ENCODE measurements at places on chromosomes 1 and 21.

- DNase-seq, result peak; percentile 13
Measured at GRCh38 chr1:104648269-104648691, 898.6 kb downstream of the AMY1C start.

DNA sequence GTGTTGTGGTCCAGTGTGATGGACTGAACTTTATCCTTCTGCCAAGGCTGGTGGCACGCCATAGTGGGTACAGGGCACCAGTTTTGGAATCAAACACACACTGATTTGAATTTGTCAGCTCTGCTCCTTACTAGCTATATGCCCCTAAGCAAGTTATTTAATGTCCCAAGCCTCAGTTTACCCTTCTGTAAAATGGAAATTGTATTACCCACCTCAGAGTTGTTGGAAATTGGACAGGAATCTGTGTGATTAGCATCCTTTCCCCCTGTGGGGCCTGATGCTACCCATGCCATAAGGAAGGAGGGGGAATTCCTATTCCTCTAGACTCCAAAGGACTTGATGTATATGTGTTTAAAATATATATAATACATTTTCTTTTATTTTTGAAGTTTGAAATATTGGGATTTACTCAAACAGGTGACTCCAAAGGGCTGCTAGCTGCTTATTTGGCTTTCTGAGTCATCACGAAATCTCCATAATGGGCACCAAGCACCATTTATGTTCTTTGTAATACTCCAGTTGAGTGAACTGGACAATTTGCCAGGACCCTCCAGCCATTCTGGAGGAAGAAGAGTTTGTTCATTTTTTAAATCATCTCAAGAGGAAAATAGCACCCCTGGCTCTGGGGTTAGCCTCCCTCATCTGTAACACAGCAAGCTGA lies 224.5 kb upstream of the TMEM51 start:
- no peak for DNase-seq

DNA sequence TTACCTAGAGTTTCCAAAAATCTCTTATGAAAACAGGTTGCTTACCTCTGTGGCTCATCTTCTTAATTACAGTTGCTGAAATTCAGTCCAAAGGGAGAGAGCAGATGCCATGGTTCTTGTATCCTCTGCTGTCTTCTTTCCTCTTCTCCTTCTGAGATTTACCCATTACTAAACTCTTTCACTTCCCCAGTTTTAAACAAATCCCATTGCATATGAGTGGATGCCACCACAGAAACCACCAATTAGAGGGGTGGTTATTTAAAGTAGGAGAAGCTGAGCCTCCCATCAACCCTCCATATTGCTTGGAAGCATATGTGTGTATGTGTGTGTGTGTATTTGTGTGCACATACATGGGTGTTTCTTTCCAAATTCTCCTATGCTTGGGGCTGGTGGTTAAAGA lies 128.5 kb upstream of the KCNK1 start:
- DNase-seq, result no peak

DNA sequence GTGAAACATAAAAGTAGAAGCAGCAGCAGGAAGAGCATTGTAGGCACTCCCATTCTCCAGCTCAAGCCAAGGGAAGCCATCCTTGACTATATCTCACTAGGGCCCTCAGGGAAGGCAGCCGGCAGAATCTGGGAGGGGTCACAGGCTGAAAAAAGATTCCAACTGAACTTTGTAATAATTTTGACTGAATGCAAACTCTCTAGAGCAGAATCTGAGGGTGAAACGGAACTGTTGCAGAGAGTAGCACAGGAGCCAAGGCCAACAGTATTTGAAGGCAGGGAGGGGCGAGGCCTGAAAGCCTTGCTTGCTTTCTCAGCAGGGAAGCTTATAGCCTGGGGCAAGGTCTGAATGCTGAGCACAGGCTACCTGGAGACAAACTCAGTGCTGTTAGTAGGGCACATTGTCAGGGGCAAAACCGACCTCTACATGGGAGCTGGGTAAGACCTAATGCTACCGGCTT lies 180.6 kb downstream of the COL24A1 start:
- DNase-seq, result no peak

DNA sequence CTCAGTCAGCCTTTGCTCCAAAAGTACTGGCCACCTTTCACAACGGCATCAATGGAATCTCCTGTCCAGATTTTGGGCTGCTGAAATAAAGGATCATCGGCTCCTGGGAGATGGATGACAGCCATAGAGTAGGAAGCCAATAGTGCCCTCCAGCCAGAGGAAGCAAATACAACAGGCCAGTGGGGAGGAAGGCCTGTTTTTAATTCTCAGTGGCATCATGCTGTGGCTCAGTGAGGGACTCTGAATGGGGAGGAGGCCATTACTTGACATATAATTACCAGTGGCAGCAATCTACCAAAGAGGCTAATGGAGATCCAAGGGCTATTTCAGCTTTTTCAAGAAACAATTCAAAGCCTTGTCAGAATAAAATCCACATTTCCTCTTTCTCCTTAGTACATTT lies 26.7 kb downstream of the COLGALT2 start:
- no peak for DNase-seq

- DNase-seq, result peak; percentile 58
Measured at GRCh38 chr1:172322219-172323061, 98.0 kb upstream of the C1orf105 start.

DNA sequence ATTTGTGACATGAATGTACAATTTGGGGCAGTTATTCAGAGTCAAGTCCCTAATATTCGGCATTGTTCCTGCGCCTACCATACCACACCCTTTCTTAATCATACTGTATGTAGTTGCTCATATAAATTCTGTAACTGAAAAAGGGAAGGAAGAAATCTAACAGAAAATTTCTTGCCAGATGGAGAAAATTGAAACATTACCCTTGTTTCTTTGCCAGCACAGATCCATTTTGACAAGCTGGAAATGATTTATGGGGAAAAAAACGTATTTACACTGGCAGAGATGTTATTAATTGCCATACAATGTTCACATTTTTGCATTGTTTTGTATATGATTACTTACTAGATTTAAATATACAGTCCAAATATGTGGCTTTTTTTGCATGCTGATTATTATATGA lies 363.8 kb upstream of the PKN2 start:
- no peak for DNase-seq

- peak; percentile 86 for DNase-seq
Measured at GRCh38 chr1:31576201-31576669, at the start of gene TINAGL1. TSS of gene TINAGL1 (plus strand) at chr1:31576515. CDS start at chr1:31577149, 634 bp downstream.

DNA sequence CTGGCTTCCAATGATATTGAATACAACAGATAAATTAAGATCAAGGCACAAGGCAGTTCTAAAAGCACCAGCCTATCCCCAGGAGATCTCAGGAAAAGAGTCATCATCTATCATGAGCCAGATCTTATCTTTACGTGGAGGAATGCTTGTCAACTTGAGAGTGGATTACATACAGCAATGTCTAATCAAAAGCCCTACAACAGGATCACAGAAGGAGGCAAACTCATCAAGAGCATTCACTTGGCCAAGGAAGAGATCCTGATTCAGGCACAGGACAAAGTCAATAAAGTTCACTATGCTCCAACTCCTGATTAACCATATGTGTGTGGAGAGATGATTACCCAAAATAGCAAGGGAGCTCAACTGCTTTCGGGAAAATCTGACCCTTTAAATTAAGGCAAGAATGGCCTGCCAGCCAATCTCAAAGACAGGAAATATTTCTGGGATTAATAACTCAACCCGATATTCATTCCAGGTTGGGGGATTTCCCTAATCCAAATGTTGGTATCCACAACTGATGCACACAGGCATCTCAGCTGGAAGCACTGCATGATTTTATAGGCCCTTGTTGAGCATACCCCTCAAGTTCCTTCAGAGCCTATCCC lies 33.7 kb downstream of the TBX15 start:
- DNase-seq, result no peak

GRCh38 chr1:203751051-203751450 lies 13.9 kb upstream of the LAX1 start:
- DNase-seq, result peak; percentile 39

GRCh38 chr1:94746635-94747525 lies 73.3 kb upstream of the SLC44A3 start:
- DNase-seq, result no peak

DNA sequence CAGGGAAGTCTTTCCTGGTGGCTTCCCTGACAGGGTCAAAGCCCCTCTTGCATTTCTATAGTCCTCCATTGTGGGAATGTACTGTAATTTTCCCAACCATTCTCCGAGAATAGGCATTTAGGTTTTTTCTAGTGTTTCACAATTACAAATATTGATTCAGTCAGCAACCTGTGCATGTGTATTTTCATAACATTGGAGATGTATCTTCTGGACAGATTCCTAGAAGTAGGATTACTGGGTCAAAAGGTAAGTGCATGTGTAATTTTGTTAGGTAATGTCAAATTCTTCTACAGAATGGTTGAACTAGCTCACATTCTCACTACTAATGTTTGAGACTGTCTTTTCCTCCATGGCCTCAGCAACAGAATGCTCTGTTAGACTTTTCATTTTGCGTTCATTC lies 8.3 kb upstream of the PLA2G2A start:
- no peak for DNase-seq

- no peak for DNase-seq
Measured at GRCh38 chr1:53016705-53017104, 45.3 kb upstream of the PODN start.

DNA sequence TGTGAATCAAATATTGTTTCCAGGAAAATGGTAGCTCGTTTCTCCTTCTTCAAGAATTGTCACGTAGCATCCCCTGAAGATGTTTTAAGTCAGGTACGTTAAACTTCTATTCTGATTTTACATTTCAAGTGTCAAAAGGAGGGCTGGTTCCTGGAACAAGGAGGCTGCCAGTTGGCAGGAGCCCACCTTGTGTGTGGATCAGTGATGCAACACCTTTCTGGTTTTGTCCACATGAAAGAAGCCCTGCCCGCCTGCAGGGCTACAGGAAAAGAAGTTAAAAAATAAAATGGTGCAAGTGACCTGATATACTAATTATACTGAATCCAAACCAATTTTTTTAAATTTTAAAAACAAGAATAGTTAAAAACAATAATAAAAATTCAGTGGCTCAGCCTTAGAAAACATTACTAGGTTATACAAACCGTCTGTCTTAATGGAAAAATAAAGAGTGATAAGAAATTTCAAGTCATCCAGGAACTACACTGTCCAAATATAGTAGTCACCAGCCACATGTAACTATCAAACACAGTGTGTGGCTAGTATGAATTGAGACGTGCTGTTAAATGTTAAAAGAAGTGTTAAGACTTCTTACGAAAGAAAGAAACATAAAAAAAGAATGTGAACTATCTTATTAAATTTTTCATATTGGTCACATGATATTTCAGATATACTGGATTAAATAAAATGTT lies 123.1 kb downstream of the APP start:
- DNase-seq, result no peak

DNA sequence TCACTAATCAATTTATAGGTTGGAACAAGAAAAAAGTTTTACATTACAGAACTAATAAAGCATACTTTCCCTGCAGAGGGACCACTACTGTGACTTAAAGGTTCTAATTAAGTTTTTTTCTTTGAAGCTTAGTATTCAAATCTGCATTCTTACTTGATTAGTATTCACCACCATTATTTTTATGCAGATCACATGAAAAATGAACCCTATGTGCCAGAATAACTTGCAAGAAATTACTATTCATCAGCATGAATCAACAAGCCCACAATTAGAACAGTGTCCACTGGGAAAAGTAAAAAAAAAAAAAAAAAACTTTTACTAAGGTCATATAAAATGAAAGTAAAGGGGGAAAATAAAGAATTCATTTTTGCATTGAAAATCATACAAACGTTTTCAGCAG lies 90.8 kb downstream of the SMYD3 start:
- no peak for DNase-seq

DNA sequence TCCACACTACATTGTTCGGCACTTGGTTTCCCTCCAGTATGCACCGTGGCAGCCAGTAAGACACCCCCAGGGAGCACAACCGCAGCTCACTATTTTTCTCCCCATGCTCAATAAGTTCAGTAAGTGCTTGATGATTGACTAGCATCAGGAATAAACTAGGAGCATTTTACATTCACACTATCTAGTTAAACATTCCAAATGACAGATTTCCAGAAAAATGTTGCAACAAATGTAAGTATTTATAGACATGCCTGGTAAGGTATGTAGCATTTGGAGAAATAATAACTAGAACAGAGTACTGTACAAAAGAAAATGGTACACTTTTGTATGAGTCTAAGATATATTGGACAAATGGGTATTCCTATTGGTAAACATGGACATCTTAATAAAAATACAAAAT lies 92.9 kb downstream of the SLC45A1 start:
- DNase-seq, result no peak

GRCh38 chr1:225602590-225603206 lies 50.2 kb downstream of the ENAH start:
- no peak for DNase-seq

- DNase-seq, result no peak
Measured at GRCh38 chr1:63636192-63637105, 43.2 kb downstream of the PGM1 start.

DNA sequence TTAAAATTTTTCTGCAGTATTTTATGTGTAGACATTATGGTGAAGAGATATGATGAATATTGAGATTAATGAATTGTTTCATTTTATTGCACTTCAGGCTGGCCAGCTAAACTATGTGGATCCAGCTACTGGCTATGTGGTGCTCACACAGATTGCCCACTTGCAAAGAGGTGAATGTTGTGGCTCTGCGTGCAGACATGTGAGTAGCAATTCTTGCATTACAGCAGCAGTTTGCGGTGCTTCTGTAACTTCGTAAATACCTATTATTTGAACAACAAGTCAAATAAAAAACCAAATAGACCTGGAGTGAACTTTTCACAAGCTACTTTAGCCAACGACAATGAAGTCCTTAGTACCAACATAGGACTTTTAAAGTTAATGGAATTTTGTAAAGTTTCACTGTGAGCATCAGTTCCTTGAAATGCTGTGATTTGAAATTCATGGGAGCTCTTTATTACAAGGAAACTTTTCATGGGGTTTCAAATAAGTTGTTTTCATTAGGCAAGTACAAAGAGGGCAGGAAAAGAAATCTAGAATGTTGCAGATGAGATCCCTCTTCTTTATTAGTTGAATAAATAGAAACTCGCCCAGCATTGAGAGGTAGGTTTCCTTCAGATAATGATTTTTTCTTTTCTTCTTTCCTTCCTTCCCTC lies 3.4 kb downstream of the C1orf53 start:
- DNase-seq, result no peak

- DNase-seq, result no peak
Measured at GRCh38 chr1:77958391-77958790, 20.5 kb downstream of the FUBP1 start.

DNA sequence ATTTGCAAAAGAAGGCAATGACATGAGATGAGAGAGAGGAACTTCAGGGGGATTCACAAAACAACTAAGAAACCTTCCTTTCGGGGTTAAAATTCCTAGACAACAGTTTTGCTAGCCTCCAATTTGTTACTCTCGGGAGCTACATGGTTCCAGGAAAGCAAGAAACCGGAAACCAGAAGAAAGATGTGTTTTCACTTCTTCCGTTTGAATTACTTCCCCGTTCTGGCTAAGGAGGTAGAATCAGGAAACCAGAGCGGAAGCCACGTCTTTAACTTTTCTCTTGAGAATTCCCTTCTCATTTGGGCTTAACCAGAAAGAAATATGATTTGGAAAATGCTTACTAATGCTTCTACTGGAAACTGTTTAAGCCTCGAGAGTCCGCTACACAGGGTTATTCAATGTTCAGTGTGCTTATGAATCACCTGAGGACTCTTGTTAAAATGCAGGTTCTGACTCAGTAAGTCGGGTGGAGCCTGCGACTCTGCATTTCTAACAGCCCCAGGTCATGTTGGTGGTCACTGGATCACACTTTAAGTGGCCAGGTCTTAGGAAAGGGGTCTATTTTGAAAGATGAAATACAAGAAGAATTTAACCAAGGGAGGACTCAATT lies 43.5 kb upstream of the MCOLN3 start:
- DNase-seq, result no peak

- DNase-seq, result no peak
Measured at GRCh38 chr1:7493711-7494454, 277.2 kb upstream of the VAMP3 start.
